ENCODE measurements at places on chromosomes 11 and 22.

GRCh38 chr11:72369743-72370142 is 64.6 kb downstream of the CLPB start:
- DNase-seq: no peak

GRCh38 chr11:76408171-76408965 is 27.2 kb downstream of the GVQW3 start:
- DNase-seq: no peak

DNA sequence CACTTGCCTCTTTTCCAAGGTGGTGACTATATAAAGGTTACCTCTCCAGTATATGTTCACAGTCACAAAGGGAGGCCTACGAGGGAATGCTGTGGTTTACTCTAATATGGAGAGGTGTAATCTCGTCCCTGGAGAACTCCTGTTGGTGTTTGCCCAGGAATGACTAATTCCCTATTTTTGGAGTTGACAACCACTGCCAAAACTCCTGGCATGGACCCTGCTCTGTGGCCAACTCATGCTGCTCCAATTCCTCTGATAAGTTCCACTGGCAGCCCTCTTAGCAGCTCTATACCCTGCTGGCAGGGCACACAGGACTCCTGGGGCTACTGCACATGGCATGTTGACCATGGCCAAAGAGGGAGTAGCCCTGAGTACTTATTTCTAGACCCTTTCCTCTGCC is 418.7 kb upstream of the ANO5 start:
- DNase-seq: no peak

DNA sequence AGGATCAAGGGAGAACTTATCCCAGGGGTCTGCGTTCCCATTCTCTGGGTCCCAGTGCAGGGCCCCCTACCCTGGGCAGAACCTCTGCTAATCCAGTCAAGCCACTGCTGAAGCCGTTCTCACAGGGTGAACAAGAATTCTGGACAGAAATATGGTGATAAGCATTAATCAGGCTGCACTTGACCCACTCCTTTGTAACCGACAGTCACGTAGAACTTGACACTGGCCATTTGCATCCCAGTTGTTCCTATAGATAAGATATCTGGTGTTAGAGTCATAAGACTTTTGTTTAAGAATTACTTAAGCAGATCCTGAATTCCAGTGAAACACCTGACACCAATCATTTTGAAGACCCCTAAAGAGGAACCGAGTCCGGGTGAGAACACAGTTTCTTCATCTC is 107.5 kb upstream of the THY1 start:
- no peak for DNase-seq

DNA sequence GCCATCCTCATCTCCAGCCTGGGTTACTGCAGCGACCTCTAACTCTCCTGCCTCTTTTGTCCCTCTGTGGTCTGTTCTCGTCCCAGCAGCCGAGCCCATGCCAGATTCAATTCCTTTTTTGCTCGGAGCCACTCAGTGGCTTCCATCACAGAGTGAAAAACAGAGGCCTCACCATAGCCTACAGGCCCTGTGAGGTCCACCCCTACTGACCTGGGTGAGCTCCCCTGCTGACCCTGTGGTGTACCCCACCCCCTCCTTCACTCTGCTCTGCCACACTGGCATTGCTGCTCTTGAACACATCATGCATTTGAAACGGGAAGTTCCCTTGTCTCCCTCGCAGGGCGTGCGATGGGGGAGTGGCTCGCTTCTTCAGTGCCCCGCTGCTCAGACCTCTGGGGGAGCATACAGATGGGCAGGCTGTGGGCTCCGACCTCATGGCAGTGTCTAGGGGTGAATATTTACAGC is 2.1 kb downstream of the AIP start:
- DNase-seq: no peak

- DNase-seq: no peak
These were observed 934 bp upstream of the TMEM132A start for GRCh38 chr11:60923326-60923725.

DNA sequence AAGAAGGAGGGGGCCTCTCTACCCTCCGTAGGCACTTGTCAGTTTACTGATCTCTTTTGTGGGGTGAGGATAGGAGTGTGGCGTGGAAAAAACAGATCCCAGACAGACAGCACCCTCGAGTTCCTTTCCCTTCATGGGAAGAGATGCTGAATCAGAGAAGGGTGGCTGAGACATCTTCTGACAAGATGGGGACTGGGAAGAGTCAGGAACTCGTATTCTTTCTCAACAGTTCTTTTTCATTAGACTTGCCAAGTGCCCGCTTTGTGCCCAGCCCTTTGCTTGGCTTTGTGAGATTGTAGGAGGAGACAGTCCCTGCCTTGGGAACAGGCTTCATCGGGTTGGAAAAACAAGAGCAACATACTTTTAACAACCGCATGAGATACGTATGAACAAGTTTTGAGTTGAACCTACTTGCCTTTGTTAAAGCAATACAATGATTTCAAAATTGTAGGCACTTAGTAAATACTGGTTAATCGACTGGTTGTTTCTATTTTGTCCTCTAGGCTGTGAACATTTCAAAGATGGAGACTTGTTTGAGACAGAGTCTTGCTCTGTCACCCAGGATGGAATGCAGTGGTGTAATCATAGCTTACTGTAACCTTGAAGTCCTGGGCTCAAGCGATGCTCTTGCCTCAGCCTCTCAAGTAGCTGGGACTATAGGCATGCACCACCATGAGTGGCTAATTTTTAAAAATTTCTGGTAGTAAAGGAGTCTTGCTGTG is 1.1 kb downstream of the RRM1 start:
- DNase-seq: no peak

GRCh38 chr11:129373489-129373953 is 2.1 kb upstream of the BARX2 start:
- no peak for DNase-seq

DNA sequence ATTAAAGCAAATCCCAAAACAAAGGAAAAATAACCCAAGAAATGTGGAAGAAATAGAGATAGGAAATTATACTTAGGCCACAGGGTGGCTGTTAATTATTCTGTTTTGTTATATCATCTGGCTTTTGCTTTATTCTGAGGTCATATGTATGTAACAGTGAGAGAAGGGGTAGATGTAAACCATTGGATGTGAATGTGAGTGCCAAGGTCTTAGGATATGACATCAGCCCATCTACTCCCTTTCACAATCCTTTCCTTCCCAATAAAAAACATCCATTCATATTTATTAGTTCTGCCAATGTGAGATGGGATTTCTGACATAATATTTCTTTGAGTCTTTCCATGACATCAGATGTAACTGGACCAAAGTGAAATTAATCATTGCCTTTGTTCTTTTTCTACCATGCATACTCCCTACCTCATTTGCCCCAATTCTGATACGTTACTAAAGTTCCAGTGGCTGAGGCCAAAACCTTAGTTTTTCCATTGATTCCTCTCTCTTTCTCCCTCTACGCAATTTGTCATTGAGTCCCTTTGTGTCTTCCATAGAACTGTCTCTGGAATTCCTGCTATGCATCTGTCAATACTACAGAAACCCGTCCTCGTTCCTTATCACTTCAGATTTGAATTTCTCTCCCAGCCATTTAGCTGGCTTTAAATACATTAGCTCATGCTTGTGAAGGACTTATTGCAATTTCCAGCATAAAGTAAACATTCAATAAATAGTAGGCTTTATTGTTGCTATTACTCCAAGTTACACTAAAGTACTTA is 170.3 kb downstream of the ARHGAP42 start:
- DNase-seq: no peak

DNA sequence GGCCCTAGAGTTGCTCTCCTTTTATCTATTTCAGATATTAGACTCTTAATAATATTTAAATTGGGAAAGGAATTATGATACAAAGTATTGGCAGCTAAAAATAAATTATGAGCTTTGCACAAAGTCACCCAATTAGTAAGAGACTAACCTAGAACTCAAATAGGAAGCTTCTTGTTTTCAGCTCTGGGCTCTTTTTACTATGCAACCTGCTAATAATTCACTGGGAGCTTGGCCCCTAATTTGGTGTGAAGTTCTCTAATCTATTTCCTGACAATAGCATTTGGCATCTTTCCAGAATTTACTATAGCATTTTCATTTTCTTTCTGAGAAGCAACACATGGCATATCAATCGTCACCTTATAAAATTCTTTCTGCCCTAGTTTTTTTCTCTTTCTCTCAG is 727.7 kb upstream of the ANO5 start:
- DNase-seq: no peak

DNA sequence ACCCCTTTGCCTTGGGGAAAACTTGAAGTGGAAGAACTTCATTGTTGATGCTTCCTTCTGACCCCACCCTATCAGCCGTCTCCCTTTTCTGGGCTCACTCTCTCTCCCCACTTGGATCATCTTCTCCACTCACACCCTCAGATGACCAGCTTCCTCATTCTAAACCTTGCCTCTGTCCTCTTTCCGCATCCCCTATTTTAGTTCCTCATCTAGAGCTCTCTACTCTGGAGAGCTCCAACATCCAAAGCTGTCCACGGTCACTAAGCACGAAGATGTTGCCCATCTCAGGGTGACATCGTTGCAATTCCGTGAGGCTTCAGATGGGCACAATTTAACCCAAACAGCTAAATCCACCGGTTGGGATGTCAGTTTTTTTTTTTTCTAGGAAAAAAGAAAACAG is 31.6 kb upstream of the ME3 start:
- no peak for DNase-seq

DNA sequence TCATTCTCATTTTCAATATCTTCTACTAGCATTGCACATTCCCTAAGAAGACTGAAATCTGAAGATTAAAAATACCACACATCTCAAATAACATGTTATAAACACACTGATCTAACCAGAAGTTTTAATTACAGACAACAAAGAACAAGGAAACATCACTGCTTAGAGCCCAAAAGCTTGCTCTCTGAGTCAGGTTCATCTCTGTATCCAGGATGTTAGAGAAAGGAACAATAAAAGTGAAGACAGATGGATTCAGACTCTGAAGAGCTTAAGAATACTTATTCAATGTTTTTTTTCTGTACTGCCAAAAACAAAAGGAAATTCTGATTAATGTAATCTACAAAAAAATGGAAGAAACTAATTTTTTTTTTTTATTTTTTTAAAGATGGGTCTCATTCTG is 16.5 kb downstream of the RDX start:
- no peak for DNase-seq

DNA sequence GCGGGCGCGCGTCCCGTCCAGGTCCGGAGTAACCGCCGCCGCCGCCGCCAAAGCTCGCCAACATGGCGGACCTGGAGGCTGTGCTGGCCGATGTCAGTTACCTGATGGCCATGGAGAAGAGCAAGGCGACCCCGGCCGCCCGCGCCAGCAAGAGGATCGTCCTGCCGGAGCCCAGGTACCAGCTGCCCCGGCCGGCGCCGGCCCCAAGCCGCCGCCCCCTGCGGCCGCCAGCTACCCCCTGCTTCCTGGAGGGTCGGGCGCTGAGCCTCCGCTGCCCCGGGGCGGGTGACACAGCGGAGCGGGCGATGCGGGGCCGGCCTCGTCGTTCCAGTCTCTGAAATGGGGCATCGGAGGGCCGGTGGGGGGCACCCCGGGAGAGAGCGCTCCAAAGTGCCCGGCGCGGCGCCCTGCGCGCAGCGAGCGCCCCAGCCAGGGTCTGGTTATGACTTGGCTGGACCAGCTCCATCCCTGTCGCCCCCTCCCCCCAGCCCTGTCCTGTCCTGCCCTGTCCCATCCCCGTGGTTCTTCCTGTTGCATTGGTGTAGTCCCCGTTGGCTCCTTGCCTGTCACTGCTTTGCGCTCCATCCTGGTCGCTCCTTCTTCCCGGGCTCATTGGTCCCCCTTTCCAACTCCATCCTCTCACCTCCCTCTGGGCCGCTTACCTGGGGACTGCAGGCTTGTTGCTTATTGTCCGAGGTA is 653 bp downstream of the GRK3 start:
- DNase-seq: no peak

DNA sequence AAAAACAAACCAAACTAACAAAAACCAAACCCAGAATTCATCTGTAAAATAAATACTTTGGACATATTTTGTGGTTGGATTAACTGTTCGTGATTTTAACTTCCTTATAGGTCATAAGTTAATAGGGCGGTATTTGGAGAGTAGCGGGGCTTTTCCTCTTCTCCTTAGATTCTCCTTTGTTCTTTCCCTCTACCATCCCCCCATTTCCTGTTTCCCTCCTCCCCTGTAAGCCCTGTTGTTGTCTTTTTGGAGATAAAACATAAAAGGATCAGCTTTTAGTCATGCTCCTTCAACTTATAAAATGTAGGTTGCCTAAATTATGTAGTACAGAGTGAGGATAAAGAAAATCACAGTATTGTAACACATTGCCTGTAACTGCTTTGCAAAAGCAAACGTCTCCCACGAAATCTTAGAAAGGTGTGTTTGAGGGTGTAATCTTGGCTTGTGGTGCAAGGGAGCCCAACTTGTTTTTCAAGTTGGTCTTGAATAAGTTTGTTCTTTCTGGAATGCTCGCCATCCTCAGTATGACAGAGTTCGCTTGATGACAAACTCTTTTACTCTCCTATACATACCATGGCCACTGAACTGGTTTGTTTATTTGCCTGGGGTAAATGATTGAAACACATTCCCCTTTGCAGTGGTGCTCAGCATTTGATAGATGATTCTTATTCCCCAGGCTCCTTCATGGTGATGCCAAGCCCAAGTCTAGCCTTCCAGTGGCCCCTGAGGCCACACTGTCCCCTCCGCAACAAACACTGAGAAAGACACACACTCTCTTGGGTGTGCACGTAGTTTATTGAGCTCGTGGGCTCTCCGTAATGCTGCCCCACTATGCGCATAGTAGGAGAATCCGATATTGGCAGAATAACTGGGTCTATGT is 49.4 kb downstream of the TEAD1 start:
- DNase-seq: no peak

DNA sequence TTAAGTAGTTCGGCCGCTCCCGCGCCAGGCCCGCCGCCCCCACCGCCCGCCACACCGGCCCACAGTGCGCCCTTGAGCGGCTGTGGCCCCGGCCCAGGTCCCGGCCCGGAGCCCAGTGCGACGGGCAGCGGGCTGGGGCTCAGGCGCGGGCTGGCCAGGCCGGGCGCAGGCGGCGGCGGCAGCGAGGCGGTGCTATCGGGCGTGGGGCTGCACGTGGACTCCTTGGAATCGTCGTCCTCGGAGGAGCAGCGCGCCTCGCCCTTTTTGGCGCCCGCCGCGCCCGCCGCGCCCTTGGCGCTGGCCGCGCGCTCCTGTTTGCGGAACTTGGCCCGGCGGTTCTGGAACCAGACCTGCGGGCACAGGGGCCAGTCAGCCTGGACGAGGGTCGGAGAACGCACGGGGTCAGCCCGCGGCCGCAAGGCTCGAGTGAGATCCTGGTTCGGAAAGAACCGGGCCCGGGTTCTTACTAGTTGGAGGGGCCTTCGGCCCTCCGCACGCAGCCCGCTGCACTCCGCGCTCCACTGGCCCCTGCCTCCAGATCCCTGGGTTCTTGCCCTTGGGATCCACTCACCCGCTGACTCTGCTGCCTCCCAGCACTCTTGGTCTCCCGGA is 4.0 kb downstream of the PHOX2A start:
- no peak for DNase-seq

DNA sequence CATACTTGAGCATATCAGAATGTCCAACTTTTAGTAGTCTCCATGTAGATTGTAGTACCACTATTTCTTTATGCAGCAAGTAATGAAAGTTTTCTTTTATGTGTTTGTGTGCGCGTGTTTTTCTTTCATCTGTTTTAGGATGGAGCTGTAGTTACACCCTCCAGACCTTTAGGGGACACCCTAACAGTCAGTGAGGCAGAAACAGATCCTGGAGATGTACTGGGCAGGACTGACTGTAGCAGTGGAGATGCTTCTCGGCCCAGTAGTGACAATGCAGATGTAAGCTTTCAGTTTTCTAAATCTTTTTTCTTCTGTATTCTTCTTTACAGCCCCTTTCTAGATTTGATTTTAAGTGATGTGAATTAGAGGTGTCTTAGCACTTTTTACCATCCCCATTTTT is 79.9 kb upstream of the GRIK4 start:
- no peak for DNase-seq

- no peak for DNase-seq
These were observed 400.8 kb downstream of the SOX6 start for GRCh38 chr11:15955595-15955994.

GRCh38 chr11:131889760-131890581 is 519.6 kb downstream of the NTM start:
- no peak for DNase-seq

All from stimulated activated CD4-positive, alpha-beta T cell treated with anti-CD3 and anti-CD28 coated beads, Interleukin-1b, Interleukin-23, amount 100 ng/mL, for 1 hour (primary cell).